ENCODE measurements at places on chromosomes 4 and X.

DNA sequence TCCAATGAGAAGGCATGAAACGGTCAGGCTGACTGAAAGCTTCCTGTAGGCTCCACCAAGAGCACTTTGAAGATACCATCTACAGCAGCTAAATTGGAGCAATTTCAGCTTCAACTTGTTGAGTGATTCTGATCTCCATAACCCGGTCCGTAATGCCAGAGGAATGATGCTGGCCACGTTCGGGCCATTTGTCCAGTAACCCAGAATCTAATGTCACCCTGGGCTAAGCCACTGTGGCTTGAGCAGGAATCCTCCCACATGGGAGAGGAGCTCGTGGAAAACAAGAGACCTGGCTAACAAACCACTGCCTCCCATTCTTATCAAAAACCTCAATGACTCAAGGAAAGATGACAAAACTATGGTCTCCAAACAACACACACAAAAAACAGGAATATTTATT lies 14.2 kb upstream of the TCEAL4 start:
- no peak for DNase-seq

DNA sequence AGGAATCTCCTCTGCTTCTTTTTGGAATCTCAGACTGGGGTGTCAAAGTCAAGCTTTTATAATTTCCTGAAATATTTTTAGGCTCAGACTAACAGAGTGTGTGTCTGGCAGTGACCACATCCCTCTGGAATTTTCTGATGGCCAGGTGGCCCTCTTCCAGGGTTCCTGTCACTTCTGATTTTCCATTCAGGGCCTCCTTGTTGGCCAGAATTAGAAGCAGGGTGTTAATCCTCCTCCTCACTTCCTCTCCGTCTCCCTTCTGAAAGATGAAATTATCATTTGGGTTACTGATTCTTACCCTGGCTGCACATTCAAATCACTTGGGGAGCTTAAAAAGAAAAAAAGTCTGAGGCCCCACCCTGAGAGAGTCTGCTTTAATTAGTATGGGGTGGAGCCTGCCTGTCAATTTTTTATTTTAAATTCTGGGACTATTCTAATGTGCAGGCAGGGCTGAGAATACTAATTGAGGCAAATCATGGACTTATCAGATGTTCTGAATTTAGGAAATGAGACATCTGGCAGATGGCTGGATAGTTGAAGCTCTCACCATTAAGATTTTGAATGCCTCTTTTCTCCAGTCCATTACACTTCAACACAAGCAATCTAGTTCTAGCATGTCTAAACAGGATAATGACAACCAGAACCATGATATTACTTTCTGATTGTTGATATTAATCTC lies 43.2 kb downstream of the HAND2 start:
- no peak for DNase-seq

DNA sequence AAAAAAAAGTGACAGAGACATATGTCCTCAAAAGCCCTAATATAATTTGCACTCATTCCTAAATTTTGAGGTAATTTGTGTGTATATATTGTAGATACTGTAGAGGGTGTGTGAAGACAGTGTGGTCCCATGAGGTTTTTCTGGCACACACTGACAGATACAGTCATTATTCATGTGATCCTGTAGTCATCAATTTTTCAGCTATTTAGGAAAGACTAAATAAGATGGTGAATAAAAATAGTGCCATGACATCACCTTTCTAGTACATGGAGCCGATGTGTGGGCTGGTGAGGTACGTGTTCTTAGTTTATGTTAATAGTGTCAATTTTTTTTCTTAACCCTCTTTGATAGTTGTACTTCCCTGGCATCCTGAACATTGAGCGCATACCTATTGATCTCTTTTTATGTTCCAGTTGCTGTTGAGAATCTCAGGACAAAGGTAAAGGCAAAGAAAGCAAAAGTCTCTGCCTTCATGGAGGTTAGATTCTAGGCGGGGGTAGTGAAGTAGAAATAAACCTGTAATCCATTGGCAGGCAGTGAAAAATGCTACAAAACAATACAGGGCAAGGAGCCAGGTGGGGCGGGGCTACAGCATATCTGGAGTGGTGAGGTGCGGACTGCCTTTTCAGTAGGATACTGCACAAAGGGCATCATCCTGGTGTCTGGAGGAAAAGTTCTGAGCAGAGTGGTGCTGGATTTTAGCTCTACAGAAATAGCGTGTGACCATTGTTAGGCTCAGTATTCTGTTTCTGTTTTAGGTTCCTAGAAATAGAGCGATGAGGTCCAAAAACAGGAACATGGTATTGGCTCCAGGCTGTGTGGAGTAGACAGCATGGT lies 93.8 kb downstream of the ARHGAP10 start:
- DNase-seq, result no peak

GRCh38 chr4:142917678-142918077 lies 71.6 kb upstream of the INPP4B start:
- no peak for DNase-seq

DNA sequence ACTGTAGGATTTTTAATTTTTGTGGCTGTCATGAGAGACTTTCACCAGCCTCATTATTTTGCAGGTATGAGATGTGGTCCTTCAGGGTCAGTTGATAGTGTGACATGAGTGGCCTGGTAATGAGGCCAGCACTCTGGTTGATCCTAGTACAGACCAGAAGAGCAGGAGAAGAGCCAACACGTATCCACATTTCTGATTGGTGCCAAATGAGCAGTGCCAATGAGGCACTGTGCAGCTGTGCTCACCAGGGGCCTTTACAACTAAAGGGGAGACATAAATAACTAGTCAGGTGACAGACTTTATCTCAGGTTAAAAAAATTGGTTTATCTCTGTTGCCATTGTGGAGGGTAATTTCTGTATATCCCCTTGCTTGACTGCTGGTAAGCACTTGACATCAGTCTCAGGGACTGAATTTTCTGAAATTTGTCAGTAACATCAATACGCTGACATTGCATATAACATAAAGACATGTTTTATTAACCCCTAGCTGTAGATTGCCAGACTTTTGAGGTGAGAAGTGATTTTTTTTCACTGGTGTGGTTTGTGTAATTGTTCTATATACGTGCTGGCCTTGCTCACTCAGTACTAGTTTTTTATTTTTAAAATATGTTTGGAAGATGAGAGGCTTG lies 101.2 kb downstream of the AFF1 start:
- DNase-seq, result no peak

DNA sequence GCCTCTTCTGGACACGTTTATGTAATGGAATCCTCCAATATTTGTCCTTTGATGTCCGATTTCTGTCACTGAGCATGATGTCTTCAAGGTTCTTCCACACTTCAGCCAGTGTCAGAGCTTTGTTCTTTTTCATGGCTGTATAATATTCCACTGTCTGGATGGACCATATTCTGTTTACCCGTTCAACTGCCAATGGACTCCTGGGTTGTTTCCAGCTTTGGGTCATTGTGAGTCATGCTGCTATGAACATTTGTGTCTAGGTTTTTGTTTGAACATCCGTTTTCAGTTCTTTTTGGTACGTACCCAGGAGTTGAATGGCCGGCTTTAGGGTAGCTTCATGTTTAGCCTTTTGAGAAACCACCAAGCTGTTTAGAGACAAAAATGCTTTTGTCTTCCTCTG lies 93.2 kb downstream of the SHOX start:
- no peak for DNase-seq

DNA sequence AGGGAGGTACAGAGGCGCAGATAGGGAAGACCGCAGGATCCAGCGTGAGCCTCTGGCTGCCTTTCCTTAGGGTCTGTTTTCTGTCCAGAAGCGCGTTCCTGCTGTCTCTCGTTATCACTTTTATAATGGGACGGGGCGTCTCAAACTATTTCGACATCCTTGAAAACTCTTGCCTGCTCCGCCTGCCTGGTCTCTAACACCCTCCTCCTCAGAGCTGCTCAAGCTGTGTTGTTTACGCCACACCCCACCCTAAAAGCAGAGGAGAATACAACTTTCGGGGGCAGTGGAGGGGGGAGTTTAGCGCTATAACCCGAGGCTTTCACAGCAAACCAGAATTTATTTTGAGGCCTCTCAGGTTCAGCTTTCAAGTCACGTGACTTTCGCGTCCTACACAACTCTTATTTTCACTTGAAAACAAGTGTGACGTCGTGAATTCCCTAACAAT lies 646 bp upstream of the FAM3A start:
- no peak for DNase-seq

DNA sequence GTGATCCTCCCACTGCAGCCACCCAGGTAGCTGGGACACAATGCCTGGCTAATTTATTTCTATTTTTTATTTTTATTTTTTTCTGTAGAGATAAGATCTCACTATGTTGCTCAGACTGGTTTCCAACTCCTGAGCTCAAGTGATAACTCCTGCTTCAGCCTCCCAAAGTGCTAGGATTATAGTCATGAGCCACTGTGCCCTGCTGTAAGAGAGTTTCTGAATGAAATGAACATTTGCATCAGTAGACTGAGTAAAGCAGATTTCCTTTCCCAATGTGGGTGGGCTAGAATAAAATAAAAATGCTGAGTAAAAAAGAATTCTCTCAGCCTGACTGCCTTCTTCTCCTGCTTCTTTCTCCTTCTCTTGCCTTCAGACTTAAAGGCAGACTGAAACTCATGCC lies 555.4 kb upstream of the PITX2 start:
- DNase-seq, result no peak

DNA sequence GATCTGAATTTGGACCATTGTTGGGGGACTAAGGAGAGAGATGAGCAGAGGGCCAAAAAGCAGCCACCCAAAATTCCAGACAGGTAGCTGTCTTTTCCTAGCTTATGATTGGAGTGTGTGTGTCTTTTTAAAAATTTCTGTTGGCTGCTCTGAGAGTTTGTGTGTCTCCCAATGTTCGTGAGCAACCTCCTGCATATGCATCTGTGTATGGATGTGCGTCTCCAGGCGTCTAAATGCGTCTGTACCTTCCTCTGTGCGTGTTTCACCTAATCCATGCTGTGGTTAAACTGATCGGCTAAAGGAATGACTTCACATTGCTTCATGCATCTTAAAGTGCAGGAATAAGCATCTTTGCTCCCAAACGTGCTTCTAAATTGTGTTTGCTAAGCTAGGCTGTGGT lies 65.5 kb upstream of the LAS1L start:
- DNase-seq, result no peak

- DNase-seq, result no peak
These were observed 254.4 kb upstream of the BOD1L1 start for GRCh38 chr4:13881892-13882291.

- DNase-seq, result no peak
These were observed 920.1 kb upstream of the TENM3 start for GRCh38 chr4:181323061-181323460.

- DNase-seq, result no peak
These were observed 190.6 kb downstream of the CPXCR1 start for GRCh38 chrX:88937616-88938015.

DNA sequence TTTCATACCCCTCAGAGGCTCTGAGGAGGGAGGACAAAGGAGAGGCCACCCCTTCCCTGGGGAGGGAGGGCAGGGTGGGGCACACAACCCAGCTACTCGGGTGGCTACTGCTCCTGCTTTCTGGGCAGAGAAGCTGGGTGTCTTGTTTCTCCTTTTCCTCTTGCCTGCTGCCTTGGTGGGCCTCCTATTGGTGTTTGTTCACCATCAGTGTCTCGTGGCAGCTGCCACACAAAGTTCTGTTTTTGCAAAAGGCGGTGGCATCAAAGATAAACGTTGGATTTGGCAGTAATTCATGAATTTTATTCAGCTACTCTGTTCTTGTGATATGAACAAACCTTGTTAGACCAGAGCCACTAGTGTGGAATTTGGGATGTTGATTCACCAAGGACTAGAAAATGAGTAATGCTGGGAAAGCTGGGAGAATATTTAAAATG lies 153.0 kb upstream of the SCML1 start:
- no peak for DNase-seq

DNA sequence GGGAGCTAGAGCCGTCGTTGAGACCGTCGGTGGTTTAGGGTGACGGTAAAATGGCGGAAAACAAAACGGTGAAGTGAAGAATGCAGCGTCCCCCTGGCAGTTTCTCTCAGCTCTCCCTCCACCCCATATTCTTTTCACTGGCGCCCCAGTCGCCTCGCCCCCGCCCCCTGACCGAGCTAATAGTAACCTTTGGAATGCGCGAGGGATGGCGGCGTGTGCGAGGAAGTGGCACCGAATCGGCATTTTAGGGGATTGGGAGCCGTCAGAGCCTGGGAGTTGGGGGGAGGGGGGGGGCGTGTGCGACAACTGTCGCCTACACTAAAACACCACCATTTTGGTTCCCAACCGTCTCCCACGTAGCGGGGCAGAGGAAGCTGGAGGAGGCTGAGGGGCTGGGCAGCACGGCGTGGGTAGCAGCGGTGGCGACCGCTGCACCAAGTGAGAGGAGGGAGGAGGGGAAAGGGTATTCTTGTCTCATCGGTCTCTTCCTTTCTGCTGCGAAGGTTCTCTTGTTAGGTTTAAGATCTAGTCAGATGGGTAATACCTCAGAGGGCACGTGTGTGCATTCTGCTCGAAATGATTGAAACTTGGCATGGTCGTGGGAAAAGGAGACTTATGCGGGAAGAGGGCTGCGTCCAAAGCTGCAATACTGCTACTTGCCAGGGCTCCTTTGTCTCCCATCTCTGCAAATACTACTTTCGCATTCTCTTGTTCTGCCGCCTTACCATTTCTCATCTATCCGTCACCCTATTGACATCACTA lies 840 bp downstream of the ZNF711 start:
- DNase-seq, result peak; percentile 28

DNA sequence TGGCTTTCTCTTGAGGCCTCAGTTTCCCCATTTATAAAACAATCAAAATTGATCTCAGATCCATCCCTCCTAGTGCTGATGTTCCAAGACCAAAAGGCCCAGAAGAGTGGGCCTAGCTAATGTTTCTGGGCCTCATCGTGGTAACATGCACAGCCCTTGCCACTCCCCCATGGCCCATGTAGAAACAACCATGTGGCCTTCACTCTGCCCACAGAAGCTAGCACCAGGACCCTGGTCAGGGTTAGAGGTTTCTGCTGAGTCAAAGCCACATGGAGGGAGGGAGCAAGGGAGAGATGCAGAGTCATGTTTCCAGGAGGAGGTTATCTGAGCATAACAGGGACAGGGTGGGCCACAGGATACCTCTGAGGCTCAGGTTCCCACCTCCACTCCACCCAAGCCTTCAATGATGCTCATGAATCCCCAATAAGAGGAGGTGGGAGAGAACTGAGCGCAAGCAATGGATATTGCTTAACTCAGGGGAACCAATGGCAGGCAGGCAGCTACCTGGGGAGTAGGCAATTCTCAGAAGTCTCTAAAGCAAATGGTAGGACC lies 16.9 kb downstream of the OTUD5 start:
- DNase-seq, result no peak

GRCh38 chr4:72494156-72494555 lies 74.9 kb downstream of the ADAMTS3 start:
- no peak for DNase-seq

- DNase-seq, result no peak
These were observed 28.4 kb downstream of the HAND2 start for GRCh38 chr4:173501592-173502150.

DNA sequence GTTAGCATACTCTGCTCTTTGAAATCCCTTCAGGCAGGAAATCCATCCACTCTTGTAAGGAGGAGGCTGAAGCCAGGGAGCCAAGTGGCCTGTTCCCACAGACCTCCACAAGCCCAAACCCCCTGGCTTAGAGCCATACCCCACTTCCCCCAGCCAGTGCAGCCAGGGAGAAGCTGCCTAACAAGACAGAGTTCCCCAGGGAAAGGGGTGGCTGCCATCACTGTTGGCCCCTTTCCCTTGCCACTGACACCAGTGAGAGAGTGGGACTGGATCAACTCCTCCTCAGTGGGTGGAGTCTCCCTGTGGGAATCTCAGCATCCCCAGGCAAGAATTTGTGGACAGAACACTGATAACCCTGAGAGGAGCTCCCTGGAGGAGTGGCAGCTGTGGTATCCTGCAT lies 389.4 kb downstream of the PABPC4L start:
- DNase-seq, result no peak

Measured in thymus (tissue), 14 donors.